ENCODE measurements at places on chromosomes 3 and 15. TPM values are rescaled to one million over a fixed set of nuclear protein-coding genes. Genes with fewer than 3 reads are reported as not detected.

Gene SLC22A14
- not detected for total RNA-seq

Gene IFT57
- 24.3 TPM for total RNA-seq

Gene ERICH6
- total RNA-seq, result not detected

Gene HYAL1
- total RNA-seq, result 5.4 TPM

Gene CNTN3
- 12.7 TPM for total RNA-seq

Gene ANKRD34C
- not detected for total RNA-seq

Gene BSN
- under 0.01 TPM for total RNA-seq

All from subcutaneous adipose tissue (tissue), 4 donors.